Psoas muscle (tissue), 8 donors: ENCODE measurements at places on chromosomes 3 and 15. TPM values are rescaled to one million over a fixed set of nuclear protein-coding genes. Genes with fewer than 3 reads are reported as not detected.

DNA sequence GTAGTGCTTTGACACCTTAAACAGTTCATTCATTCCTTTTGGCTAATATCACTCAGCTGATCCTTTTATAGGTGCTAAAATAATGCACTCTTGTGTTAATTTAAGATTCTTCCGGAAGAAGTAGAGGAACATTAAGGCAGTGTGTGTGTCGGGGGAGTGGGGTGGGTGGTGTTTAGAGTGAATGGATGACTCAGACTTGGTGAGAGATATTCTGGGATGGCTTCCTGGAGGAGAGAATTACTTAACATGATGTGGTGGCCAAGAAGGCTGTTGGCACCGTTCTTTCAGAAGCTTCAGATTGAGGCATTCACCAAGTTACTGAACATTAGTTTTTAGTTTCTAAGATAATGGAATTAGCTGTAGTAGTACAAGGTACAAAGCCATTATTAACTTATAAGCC, 125.6 kb upstream of the ROPN1 start:
- no peak overlapping the region for H3K4me3 ChIP-seq
- peaks cover 19% of the 10 kb centered on the region for H3K4me1 ChIP-seq
- no peak for DNase-seq
- no peak overlapping the region for H3K27ac ChIP-seq
- H3K27me3 ChIP-seq, result no peaks in the 10 kb centered on the region

DNA sequence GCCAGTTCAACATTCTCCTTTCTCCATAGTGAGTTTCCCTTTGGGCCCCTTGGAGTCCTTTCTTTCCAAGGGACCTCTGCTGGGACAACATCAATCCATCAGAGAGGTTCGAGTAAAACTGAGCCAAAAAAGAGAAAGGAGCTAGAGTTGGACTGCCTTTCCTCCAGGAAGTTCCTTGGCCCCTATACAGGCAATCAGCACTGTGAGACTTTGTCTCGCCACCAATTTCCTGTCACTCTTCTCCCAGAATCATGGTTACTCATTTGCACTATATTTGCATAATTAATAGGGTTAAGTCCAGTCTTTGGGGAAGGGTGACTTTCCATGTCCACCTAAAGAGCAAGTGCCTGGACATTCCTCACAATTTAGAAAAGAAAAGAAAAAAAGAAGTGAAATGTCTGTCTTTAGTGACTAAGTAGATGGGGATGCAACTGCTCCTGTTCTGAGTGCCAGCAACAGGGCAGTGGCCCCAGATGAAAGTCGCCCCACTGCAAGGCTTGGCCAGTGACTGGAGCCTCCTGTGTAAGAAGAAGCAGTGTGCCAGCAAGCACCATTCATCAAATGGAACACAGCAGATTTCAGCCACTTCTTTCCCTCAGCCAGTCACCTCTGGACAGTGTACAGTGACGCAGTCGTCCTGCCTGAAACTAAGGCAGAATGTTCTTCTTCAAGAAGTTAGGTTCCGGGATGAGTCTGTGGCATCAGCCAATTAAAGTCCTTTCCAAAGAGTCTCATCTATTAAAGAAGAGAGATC, 91.6 kb downstream of the FSIP1 start:
- H3K4me1 ChIP-seq, result no peaks in the 10 kb centered on the region
- H3K36me3 ChIP-seq, result no peaks in the 10 kb centered on the region
- H3K27me3 ChIP-seq, result no peaks in the 10 kb centered on the region
- no peak overlapping the region for H3K27ac ChIP-seq
- DNase-seq, result peak; percentile 13

NCK1 gene
- total RNA-seq, result 33.4 TPM

GRCh38 chr3:27125821-27126501, 243.2 kb downstream of the NEK10 start:
- DNase-seq, result no peak
- H3K27me3 ChIP-seq, result no peaks in the 10 kb centered on the region
- H3K27ac ChIP-seq, result no peak overlapping the region
- H3K4me1 ChIP-seq, result no peaks in the 10 kb centered on the region
- no peak overlapping the region for H3K4me3 ChIP-seq
- no peaks in the 10 kb centered on the region for H3K36me3 ChIP-seq

GRCh38 chr15:48481802-48482201, 150.6 kb downstream of the DUT start:
- H3K36me3 ChIP-seq, result no peaks in the 10 kb centered on the region
- H3K4me1 ChIP-seq, result no peaks in the 10 kb centered on the region
- H3K27me3 ChIP-seq, result no peaks in the 10 kb centered on the region
- no peak for DNase-seq
- no peak overlapping the region for H3K4me3 ChIP-seq
- no peak overlapping the region for H3K27ac ChIP-seq

DNA sequence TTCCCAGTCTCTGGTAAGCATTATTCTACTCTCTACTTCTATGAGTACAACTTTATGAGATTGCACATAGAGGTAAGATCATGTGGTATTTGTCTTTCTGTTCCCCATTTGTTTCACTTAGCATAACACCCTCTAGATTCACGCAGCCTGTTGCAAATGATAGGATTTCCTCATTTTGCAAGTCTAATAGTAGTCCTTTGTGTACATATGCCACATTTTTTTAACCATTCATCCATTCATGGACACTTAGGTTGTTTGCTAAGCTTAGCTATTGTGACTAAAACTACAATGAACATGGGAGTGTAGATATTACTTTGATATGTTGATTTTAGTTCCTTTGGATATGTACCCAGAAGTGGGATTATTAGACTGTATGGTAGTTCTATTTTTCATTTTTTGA, 717.9 kb upstream of the ALCAM start:
- H3K36me3 ChIP-seq, result no peaks in the 10 kb centered on the region
- no peaks in the 10 kb centered on the region for H3K27me3 ChIP-seq
- no peak overlapping the region for H3K4me3 ChIP-seq
- DNase-seq, result no peak
- H3K27ac ChIP-seq, result no peak overlapping the region

DNA sequence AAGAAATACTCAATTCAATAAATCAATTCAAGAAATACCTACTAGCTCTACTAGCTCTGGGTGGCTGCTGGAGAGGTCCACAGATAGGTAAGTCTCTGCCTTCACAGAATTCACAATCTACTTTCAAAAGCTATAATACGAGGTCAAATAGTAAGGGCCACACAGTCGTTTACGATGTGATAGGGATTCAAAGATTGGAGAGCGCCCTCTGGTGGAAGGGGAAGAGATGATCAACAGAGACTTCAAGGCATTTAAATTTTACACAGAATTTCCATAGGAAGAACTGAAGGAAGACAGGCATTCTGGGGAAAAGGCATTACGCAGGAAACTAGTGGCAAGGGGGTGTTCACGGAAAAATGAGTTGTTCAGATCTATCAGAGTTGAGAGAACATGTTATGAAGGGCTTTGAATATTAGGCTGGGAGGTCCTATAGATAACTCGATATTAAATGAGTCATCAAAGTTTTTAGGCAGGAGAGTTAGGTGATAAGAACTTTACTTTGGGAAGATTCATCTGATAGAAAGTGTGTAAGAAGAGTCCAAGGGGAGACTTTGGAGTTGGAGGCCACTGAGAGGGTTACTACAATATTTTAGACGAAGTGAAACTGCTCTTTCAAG, 128.8 kb downstream of the FRMD5 start:
- H3K4me1 ChIP-seq, result no peaks in the 10 kb centered on the region
- H3K4me3 ChIP-seq, result no peak overlapping the region
- H3K27me3 ChIP-seq, result no peaks in the 10 kb centered on the region
- DNase-seq, result peak; percentile 20

GRCh38 chr15:96700555-96700954, 370.1 kb downstream of the NR2F2 start:
- H3K36me3 ChIP-seq, result no peaks in the 10 kb centered on the region
- no peaks in the 10 kb centered on the region for H3K4me1 ChIP-seq
- DNase-seq, result no peak
- H3K27ac ChIP-seq, result no peak overlapping the region

VPS18 gene
- 20.5 TPM for total RNA-seq

- no peaks in the 10 kb centered on the region for H3K36me3 ChIP-seq
- H3K4me1 ChIP-seq, result no peaks in the 10 kb centered on the region
- H3K4me3 ChIP-seq, result no peak overlapping the region
- H3K27ac ChIP-seq, result no peak overlapping the region
- H3K27me3 ChIP-seq, result peaks cover 8% of the 10 kb centered on the region
- no peak for DNase-seq
Measured at GRCh38 chr3:123479891-123480290, 31.0 kb upstream of the ADCY5 start.
